Central memory CD8-positive, alpha-beta T cell (primary cell): ENCODE measurements at places on chromosomes 11 and 22.

GRCh38 chr11:105538588-105538987 is 71.3 kb upstream of the GRIA4 start:
- no peak overlapping the region for H3K27ac ChIP-seq
- H3K27me3 ChIP-seq = no peaks in the 10 kb centered on the region
- H3K4me1 ChIP-seq = no peaks in the 10 kb centered on the region
- H3K4me3 ChIP-seq = no peak overlapping the region

DNA sequence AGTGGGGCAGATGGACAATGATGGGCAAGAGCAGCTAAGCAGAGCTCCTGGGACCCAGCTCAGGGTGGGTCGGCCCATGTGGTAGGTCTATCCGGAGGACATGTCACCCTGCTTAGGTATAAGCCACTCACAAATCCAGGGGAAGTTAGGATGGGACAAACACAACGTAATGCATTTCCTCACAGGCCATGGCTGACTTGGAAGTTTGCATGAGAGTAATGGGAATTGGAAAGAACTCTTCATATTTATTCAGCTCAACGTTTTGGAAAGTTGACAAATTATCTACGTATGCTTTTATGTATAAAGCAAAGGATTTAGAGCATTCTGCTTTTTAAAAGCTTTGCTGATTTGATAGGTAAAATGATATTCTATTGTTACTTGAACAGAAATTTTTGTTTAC is 74.9 kb downstream of the SMCO4 start:
- H3K36me3 ChIP-seq = peaks cover 2% of the 10 kb centered on the region
- H3K27ac ChIP-seq = no peak overlapping the region
- no peak for DNase-seq
- peaks cover 2% of the 10 kb centered on the region for H3K27me3 ChIP-seq
- H3K4me3 ChIP-seq = no peak overlapping the region

DNA sequence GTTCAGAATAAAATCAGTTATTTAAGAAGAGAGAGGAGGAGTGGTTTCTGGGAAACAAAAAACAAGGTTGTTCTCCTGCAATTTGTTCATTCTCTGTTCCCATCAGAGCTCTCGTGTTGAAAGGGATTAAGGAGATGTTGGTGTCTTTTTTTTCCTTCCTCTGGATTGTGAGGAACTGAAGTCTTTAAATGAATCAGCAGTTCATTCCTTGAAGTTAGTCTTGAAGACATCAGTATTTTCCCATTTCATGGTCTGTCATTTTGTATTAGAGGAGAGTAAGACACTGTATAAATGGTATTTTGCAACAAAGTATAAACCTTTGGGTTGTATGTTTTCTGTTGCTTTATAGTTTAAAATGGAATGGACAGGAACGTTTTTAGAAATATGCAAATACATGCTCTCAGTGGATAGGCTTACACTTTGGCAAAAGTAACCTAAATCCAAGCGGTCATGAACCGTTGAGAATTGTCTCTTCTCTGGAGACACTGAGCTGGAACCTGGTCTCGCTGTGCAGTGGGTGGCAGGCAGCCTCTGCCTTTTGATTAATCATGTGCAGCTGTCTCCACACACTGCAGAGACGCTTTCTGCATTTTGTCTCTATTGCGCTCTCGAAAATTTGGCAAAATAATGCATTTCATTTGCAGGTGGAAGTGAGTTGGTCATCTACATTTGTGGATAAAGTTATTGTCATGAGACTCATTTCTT is 33.0 kb downstream of the SAMM50 start:
- H3K4me1 ChIP-seq = peaks cover 3% of the 10 kb centered on the region
- H3K27me3 ChIP-seq = no peaks in the 10 kb centered on the region
- no peak overlapping the region for H3K4me3 ChIP-seq
- H3K36me3 ChIP-seq = peaks cover 70% of the 10 kb centered on the region
- no peak overlapping the region for H3K27ac ChIP-seq
- no peak for DNase-seq

DNA sequence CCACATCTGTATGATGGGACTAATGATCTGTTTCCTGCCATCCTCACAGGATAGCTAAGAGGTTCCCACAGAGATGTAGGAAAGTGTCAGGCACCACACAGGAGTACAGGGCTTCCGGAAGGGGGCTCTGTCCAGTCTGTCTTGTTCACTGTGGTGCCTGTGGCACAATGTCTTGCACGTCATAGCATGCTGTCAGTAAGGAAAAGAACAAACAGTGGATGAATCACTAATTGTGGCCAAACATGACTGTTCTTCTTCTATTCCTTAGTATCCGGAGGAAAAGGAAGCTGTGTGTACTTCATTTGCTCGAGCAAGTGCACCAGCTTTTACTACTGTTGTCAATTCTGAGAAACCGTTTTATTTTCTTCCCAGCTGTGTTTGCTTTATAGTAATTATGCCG is 73.4 kb upstream of the YWHAH start:
- H3K36me3 ChIP-seq = peaks cover 35% of the 10 kb centered on the region
- DNase-seq = no peak
- H3K27ac ChIP-seq = peak overlapping the region; percentile 32
- peaks cover 6% of the 10 kb centered on the region for H3K4me1 ChIP-seq
- H3K27me3 ChIP-seq = no peaks in the 10 kb centered on the region
- no peak overlapping the region for H3K4me3 ChIP-seq

DNA sequence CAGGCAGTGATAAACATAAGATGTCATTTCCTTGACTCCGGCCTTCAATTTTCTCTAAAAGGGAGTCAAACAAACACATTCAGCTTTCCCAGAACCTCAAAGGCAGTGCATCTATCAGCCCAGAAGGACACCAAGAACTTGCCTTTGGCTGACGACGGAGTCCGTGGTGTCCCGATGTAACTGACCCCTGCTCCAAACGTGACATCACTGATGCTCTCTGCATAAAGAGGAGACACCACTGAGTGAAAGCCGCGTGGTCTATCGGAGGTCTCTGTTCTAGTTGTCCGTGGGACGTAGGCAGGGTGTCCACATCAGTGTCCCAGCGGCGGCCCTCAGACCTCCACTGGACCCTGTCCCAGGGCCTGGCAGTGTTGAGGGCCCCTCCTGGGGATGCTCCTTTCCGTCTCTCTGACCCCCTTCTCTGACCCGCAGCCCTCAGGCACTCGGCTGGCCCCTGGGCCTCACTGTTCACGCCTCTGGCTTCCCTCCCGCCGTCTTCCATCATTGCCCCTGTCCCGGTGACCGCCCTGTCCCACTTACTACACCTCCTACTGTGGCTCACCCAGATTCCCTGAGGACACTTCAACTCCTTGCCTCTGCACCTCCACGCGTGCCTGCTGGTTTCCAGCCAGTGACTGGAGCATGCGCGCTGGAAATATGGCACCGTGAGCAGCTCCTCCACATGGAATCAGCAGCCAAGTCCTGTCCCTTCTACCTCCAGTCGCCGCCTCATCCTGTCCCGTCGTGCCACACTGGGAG is 70.4 kb downstream of the NCAPD3 start:
- DNase-seq = no peak
- no peak overlapping the region for H3K27ac ChIP-seq
- H3K36me3 ChIP-seq = peaks cover 21% of the 10 kb centered on the region

- no peaks in the 10 kb centered on the region for H3K27me3 ChIP-seq
- H3K27ac ChIP-seq = no peak overlapping the region
- no peak overlapping the region for H3K4me3 ChIP-seq
- peaks cover 20% of the 10 kb centered on the region for H3K4me1 ChIP-seq
These were observed 47.2 kb upstream of the MMP7 start for GRCh38 chr11:102577723-102578122.

DNA sequence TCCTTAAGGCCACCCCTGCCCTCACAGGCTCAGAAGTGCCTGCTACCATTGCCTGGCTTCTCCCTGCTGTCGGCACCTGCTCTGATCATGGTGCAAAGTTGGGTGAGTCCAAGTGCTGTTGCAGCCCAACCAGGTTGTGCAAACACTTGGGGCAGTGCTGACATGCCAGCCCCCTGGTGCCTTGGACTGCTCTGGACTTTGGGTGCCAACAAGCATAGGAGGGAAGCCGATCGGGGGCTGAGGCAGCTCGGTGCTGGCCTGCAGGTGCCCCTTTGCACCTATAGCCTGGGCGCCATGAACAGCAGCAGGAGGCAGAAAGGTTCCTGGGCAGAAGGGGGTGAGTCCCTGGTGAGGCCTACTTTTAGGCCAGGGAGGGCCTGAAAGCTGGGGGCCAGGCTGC is 113.0 kb downstream of the ARHGAP20 start:
- no peaks in the 10 kb centered on the region for H3K36me3 ChIP-seq
- no peaks in the 10 kb centered on the region for H3K27me3 ChIP-seq
- DNase-seq = no peak

- no peaks in the 10 kb centered on the region for H3K27me3 ChIP-seq
- DNase-seq = no peak
- no peak overlapping the region for H3K27ac ChIP-seq
These were observed 23.0 kb downstream of the PAX6 start for GRCh38 chr11:31788085-31788484.

- peak overlapping the region; percentile 5 for H3K4me3 ChIP-seq
- no peaks in the 10 kb centered on the region for H3K27me3 ChIP-seq
- peaks cover 64% of the 10 kb centered on the region for H3K4me1 ChIP-seq
- no peak overlapping the region for H3K27ac ChIP-seq
These were observed 13.6 kb upstream of the JAML start for GRCh38 chr11:118238421-118238820.

- H3K4me3 ChIP-seq = no peak overlapping the region
- no peaks in the 10 kb centered on the region for H3K36me3 ChIP-seq
- H3K27ac ChIP-seq = no peak overlapping the region
- no peak for DNase-seq
- H3K4me1 ChIP-seq = no peaks in the 10 kb centered on the region
- H3K27me3 ChIP-seq = peaks cover 75% of the 10 kb centered on the region
These were observed 129.1 kb downstream of the COMMD9 start for GRCh38 chr11:36160091-36160490.

DNA sequence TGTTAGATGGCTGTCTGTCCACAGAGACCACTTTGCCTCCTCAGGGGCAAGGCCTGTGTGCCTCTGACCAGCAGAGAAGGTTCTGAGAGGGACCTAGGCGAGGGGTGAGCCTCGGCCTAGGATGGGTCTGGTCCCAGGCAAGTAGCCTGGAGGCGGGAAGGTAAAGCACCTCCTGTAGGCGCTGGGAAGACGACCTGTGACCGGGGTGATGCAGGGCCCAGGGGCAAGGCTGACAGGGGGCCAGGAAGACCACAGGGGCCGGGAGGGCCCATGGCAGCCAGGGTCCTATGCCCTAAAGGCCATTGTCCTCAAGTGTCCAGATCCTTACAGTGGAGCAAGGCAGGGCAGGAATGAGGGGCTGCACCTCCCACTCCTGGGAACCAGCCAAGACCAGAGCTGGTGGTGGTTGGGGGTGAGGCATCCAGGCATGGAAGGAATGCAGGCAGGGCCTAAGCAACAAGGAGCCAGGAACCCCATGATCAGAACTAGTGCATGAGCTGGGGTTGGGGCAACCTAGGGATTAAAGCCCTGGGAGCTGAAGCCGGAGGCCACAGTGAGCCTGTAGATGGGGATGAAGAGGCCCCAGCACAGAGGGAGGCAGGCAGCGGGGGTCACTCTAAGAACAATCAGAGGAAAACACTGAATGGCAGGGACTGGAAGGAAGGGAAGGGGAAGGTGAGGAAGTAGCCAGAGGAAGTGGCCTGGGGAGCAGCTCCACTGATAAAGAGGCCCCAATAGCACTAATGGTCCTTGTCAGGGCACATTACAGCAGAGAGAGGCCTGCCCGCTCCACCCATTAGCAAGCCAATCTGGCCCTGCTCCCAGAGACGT is 32.9 kb upstream of the KLHL35 start:
- H3K27ac ChIP-seq = peak overlapping the region; percentile 65
- DNase-seq = no peak
- H3K4me1 ChIP-seq = peaks cover 16% of the 10 kb centered on the region
- H3K36me3 ChIP-seq = peaks cover 4% of the 10 kb centered on the region
- H3K27me3 ChIP-seq = no peaks in the 10 kb centered on the region

- no peaks in the 10 kb centered on the region for H3K36me3 ChIP-seq
- no peak overlapping the region for H3K27ac ChIP-seq
- H3K4me3 ChIP-seq = no peak overlapping the region
- DNase-seq = no peak
- no peaks in the 10 kb centered on the region for H3K4me1 ChIP-seq
- H3K27me3 ChIP-seq = no peaks in the 10 kb centered on the region
These were observed 1.3 kb upstream of the OR8D1 start for GRCh38 chr11:124315052-124315451.

DNA sequence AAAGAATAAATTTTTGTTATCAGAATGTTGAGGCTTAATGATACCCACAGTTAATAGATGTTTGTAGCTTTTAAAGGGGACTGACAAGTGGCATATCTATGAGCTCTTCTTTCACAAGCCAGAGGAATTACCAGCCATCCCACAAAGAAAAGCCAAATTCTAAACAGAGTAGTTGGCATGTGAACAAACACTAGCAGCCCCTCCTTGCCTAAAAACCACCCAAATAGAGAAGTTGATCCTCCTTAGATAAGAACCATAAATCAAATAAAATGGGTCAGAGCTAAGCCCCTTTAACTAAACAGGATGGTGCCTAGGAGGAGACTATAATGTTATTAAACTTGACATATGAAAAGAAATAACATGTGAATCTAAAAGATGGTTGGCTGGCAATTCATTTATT is 11.4 kb downstream of the LPXN start:
- H3K27me3 ChIP-seq = no peaks in the 10 kb centered on the region
- H3K4me1 ChIP-seq = peaks cover 59% of the 10 kb centered on the region
- peaks cover 53% of the 10 kb centered on the region for H3K36me3 ChIP-seq
- DNase-seq = no peak
- peak overlapping the region; percentile 78 for H3K27ac ChIP-seq

- peaks cover 12% of the 10 kb centered on the region for H3K36me3 ChIP-seq
- no peak overlapping the region for H3K4me3 ChIP-seq
- DNase-seq = no peak
- H3K4me1 ChIP-seq = peaks cover 10% of the 10 kb centered on the region
- no peak overlapping the region for H3K27ac ChIP-seq
These were observed 6.4 kb upstream of the ATG16L2 start for GRCh38 chr11:72807792-72808191.
